CD8-positive, alpha-beta T cell (primary cell): ENCODE measurements at places on chromosomes 2 and 18. TPM values are rescaled to one million over a fixed set of nuclear protein-coding genes. Genes with fewer than 3 reads are reported as not detected.

DNA sequence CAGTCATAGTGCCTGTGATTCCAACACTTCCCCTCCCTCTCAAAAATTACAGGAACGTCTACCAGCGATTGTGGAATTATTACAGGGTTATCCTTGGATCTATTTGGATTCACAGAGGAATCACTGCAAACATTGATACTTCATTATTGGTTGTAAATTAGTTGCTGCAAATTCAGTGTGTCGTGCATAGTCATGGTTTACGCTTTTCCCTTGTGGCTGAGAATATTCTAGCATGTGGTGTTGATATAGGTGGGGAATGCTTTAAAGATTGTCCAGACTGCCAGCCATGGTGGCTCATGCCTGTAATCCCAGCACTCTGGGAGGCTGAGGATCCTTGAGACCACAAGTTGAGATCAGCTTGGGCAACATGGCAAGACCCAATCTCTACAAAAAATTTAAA lies 48.7 kb upstream of the PDK1 start:
- DNase-seq: no peak

- no peak for DNase-seq
Measured at GRCh38 chr2:165440367-165440766, 29.1 kb upstream of the CSRNP3 start.

- DNase-seq: peak; percentile 24
Measured at GRCh38 chr18:59837586-59837985, 62.2 kb upstream of the PMAIP1 start.

DNA sequence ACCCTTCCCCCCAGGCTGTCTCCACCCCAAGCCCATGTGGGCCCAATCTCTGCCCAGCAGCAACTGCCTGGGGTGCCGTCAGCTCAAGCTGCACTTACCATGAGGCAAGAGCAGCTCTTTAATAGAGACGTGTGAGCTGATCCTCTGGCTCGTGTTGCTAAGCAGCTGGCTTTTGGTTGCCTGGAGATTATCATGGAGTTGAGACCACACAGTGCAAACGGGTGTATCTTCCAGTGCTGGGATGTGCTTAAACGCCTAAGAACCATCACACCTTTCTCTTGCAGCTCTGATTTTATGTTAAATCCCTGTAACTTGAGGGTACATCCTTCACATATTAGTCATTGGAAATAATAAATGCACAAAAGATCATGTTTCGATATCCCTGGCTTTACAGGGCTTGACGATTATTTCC lies 271.1 kb downstream of the PRKCE start:
- DNase-seq: no peak

The ERLEC1 gene
- 24.1 TPM for total RNA-seq

The CHRNA1 gene
- 0.44 TPM for total RNA-seq
